Endodermal cell (in vitro differentiated cells): ENCODE measurements at places on chromosomes 12 and 14.

GRCh38 chr14:62592877-62593276, 452.4 kb downstream of the KCNH5 start:
- no peak for DNase-seq

GRCh38 chr14:60326274-60326673, 77.3 kb downstream of the PPM1A start:
- no peak for DNase-seq

- DNase-seq = peak; percentile 43
Measured at GRCh38 chr12:56361487-56362129, 1.0 kb downstream of the APOF start.

DNA sequence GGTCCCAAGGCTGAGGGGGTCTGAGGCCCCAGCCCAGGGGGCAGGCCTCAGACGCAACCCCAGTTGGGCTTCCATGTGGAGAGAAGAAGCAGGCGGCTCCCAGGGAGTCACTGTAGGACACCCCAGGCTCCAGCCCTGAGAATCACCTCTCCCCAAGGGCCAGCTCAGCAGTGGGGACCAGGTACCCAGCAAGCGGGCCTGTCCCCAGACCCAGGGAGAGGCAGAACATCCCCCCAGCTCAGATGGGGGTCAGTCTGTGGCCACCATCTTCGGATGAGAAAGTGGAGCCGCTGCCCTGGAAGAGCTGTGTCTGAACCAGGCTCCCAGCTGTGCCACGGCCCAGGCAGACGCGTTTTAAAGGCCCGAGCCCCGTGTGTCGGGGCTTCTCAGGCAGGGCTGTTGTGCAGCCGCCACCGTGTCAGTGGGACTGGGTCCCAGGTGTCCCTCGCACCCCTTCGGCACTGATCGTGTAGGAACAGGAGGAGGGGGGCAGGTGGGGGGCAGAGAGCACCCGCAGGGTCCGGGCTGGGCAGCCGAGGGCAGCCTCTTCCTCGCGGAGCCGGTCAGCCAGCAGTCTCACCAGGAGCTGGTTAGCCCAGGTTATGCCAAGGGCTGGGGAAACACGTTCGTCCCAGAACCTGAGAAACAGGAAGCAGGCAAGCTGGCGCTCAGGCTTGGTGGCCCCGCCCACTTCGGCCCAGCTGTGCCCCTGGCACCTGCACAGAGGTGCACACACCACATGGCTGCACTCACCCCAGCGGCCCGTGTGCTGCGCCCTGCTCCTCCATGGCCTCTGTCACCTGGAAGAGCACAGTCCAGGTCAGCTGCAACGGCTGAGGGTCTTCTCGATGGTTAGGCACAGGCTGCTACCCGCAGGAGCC, 16.6 kb downstream of the XRCC3 start:
- DNase-seq = no peak

GRCh38 chr14:24852312-24853060, 197.5 kb downstream of the STXBP6 start:
- no peak for DNase-seq

DNA sequence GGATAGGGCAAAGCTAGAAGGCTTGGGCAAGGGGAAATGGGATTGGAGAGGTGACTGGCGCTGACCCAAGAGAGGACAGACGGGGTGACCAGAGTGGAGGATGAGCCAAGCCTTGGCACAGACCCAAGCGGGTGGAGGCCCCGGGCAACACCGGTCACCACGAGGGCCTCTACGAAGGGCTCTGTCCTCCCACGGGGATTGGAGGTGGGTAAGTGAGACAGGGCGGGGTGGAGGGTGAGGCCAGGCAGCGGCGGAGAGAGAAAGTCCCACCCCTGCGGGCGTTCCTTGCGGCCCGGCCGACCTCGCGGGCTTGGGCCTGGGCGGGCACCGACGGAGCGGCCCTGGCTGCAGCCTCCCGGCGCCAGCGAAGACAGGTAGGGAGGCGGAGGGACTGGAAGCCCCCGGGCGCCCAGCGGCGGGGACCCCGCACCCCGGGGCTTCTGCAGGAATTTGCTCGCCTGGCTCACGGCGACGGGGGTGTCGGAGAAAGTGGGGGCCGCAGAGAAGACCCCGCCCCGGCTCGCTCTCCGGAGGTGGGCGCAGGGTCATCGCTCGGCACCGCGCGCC, at the start of gene PAPLN:
Gene PAPLN (plus strand): TSS at position 288 of the 567 bp plus-strand sequence. CDS start 2,273 bp downstream, outside the sequence.
- peak; percentile 77 for DNase-seq

DNA sequence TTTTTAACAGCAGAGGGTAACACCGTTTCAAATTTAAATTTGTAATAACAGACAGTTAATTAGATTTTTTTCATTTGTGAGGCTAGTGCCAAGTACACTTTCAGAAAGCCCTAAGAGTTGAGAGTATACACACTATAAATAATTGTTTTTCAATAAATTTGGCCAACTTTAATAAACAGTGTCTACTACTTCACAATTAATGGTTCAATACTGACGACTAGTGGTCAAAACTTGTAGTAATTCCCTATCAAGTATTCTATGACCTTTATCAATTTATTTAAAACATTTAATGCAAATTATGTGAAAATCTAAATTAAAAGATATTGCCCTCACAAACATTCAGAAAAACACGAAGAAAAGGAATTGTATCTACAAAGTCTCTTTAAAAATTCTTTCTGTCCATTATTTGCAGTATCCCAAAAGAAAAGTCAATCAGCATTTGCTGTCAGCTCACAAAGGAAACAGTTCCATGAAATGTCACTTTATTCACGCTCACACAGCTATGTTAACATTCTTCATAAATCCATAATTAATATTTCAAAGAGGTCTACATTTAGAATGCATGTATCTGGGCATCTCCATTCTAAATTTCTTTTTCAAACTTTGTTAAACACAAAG, 91.2 kb downstream of the CEP128 start:
- no peak for DNase-seq

GRCh38 chr12:25852792-25853191, 105.7 kb upstream of the RASSF8 start:
- no peak for DNase-seq
